ENCODE measurements at places on chromosomes 5 and 9.

- no peak for DNase-seq
Observed at GRCh38 chr5:6496636-6497035, 48.0 kb downstream of the UBE2QL1 start.

DNA sequence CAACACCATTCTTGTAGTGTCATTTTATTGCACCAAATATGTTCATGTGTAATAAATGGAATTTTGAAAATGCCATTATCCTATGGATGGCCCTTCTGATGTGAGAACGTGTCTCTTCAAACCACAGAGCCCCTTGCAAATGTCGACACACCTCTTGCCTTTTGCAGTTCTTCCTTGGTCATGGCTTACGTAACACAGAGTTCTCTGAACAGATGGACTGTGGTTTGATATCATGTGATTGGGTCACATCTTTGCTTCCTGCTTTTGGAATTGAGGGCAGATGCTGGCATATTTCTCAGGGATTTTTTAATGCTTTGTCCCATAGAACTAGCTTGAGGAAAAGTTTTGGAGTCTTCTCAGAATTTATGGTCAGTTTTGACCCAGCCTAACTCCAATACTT is 4.6 kb downstream of the TGFBR1 start:
- DNase-seq = no peak

GRCh38 chr5:56818450-56819037 is 3.2 kb downstream of the MAP3K1 start:
- no peak for DNase-seq

GRCh38 chr5:65244031-65244430 is 237.7 kb downstream of the ADAMTS6 start:
- no peak for DNase-seq

- no peak for DNase-seq
Observed at GRCh38 chr5:81519217-81519905, 125.4 kb upstream of the ACOT12 start.

GRCh38 chr5:80382488-80382887 is 25.4 kb upstream of the ZFYVE16 start:
- DNase-seq = no peak

DNA sequence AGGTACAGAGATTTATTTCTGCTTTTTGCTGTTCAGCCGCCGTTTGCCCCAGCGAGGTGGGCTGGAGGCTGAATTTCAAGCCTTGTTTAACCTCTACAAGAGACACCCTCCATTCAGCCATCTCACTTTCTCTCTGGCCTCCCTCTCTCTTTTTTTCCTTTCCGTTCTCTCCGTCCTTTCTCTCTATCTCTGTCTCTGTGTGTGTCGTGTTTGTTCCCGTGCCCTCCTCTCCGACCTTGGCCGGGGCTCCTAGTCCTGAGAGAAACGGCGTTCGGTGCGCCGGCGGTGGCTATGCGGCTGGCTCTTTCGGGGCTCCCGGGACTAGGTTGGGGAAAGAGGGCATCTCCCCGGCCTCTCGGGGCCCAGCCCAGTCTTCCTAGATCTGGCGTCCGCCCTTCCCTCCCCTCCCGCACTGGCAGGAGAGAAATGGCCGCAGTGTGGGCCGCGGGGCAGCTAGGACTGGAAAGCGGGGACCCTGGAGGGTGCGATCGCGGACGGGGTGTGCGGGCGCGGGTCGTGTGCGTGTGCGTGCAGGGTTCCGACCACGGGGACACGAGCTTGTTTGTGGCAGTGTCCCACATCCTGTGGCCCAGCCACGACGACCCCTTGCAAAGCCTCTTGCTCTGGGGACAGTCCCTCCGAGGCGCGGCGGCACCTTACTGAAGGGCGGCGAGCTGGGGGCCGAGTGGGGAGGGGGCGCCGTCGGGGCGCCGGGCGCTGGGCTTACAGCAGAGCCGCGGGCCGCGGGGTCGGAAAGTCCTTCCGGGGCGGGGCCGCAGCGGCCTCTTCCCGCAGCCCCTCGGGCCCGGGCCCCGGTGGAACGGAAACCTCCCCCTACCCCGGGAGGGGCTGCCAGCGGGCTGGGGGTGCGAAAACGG is 5.7 kb downstream of the LHX2 start:
- no peak for DNase-seq

DNA sequence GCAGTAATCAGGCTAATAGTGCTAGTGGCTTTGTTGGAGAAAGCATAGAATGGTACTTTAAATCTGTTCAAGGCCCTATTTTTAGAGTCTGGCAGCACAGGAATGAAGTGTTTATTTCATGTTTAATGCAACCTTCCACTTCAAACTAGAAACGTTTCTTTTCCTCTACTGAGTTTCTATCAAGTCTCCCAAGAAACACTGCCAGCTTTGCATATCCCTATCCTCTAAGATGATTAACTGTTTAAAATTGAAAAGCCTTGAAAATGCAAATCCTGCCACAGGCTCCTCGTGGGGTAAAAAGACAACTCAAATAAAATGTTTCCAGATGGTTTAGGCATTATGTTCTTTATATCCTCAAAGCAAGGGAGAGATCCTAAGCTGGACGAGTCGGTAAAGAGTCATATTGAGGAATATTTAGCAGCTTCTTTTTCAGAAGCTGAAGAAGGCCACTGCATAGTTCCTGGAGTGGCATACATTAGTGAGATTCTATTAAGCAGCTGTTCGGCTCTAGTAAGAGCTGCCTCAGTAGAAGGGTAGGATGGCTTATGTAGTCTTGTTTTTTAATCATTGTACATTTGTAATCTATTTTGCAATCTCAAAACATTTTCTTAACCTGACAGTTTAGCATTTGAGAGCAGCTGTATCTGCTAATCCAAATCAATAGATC is 251.2 kb downstream of the CHSY3 start:
- no peak for DNase-seq

DNA sequence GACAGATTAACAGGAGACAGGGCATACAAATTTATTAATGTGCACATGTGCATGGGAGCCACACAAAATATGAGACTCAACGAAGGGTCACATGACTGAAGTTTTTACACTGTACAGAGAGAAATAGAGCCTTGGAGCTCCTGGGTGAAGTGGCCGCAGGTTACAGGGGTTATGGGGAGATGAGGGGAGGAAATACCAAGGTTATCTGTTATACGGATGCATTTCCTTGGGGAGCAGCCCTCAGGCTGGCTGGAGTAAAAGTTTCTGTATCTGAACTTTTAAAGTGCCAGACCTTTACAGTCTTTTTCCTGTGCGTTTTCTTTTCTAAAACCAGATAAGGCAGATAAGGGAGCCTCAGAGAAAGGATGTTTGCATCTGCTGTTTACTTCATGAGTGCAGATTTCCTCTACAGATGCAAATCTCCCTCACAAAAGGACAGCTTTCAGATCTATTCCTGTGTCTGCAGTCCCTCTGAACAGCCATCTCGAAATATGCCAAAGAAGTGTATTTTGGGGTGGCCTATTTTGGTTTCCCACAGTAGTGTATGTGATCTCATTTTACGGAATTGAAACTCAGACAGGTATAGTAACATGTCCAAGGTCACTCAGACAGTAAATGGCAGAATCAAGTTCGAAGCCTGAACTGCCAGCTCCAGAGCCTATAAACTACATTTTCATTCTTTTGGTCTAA is 139.3 kb upstream of the FBXL17 start:
- DNase-seq = no peak

DNA sequence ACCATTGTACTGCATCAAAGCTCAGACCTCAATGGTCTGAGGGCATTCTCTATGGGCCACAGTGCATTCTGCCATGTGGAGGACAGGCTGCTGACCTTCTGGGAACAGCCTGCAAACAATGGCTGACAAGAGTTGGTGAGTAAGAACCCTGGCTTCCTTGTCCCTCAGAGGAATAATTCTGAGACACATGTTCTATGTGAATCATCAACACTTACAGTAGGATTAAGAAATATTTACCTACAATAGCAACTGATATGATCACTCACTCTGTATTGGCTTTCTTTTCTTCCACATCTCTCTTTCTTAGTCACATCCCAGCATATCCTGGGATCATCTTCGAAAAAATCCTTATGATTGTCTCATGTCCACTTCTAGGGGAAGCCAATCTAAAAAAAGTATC is 306.5 kb upstream of the ITGA1 start:
- DNase-seq = no peak

- DNase-seq = no peak
Observed at GRCh38 chr5:33281431-33281843, 159.3 kb upstream of the TARS1 start.

GRCh38 chr5:136199408-136199807 is 6.4 kb upstream of the SMIM32 start:
- no peak for DNase-seq

GRCh38 chr9:133700819-133701320 is 37.3 kb downstream of the SARDH start:
- DNase-seq = no peak

- no peak for DNase-seq
Observed at GRCh38 chr5:98341038-98342032, 432.1 kb upstream of the RGMB start.

DNA sequence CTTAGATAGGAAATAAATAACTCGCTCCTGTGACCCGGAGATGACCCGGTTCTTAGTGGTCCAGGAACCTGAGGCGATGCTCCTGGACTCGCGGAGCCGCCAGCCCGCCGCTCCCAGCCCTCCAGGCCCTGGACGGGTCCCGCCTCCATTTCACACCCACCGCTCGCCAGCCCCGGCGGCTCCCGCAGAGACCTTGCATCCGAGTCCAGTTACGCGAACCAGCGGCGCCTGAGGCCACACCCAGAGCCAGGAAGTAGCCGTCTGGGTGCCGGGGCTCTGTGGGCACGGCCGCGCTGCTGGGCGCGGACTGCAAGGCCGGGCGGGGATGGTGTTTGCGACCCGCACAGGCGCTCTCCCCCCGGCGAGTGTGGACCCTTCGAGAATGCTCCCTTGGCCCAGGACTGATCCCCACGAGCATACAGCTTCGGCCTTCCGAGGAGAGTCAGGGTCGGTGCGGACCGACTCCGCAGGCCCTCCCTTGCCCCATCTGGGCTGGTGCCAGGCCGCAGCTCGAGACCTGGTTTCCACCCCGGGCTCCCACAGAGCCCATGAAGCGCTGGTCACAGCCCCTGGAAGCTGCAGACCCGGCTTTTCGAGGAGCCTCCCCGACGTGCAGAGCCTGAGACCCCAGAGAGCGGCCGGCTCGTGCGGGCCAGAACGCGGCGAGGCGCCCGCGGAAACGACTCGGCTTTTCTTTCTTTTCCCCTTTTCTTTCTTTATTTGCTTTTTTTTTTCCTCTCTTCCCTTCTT is 5.2 kb upstream of the BARX1 start:
- no peak for DNase-seq

- no peak for DNase-seq
Observed at GRCh38 chr5:4977416-4978110, 162.6 kb upstream of the ADAMTS16 start.

- DNase-seq = no peak
Observed at GRCh38 chr9:14277244-14277643, 36.7 kb downstream of the NFIB start.

GRCh38 chr9:88835038-88835466 is 156.2 kb upstream of the S1PR3 start:
- DNase-seq = no peak

DNA sequence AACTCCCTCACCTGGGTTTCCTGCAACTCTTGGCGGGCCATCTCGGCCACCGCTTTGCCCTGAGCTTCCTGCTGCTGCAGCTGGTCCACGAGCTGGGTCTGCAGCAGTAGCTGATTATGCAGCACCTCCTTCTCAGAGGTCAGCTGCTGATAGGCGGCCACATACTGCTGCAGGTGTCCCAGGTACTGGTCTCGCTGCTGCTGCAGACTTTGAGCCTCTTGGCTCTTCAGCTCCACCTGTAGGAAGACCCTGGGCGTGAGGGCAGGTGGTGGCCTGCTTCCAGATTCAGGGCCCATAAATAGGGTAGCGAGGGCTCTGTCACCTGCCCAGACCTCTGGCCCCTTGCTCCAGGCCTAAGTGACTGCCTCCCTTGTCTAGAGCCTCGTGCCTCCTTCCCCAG is 16.7 kb downstream of the GOLGA2 start:
- DNase-seq = no peak

GRCh38 chr5:171984748-171985419 is 21.6 kb downstream of the FBXW11 start:
- peak; percentile 16 for DNase-seq

DNA sequence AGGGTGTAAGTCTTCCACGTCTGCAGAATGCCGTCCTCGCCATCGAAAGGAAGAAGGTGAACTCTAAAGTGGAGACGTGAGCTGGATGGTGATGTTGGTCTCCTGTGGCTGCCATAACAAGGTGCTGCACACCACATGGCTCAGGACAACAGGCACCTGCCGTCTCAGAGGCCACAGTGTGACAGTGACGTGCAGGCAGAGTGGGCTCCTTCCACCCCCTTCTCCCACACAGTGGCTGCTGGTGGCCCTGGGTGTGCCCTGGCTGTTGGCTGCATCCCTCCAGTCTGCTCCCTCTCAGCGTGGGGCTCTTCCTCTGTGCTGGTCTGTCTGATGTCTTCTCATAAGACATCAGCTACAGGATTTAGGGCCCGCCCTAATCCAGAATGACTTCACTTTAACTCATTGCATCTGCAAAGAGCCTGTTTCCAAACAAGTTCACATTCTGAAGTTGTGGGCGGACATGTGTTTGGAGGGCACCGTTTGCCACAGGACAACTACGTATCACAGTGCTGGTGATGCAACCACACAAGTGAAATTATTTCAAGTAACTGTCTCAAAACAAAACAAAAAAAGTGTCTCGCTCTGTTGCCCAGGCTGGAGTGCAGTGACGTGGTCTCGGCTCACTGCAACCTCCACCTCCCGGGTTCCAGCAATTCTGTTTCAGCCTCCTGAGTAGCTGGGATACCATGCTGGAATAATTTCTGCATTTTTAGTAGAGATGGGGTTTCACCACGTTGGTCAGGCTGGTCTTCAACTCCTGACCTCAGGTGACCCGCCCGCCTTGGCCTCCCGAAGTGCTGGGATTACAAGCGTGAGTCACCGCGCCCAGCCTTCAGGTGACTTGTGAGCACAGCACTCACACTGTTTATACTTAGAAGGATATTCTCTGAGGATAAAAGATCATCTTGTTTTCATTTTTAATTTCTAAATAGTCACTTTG is 31.2 kb upstream of the CLPTM1L start:
- DNase-seq = no peak

DNA sequence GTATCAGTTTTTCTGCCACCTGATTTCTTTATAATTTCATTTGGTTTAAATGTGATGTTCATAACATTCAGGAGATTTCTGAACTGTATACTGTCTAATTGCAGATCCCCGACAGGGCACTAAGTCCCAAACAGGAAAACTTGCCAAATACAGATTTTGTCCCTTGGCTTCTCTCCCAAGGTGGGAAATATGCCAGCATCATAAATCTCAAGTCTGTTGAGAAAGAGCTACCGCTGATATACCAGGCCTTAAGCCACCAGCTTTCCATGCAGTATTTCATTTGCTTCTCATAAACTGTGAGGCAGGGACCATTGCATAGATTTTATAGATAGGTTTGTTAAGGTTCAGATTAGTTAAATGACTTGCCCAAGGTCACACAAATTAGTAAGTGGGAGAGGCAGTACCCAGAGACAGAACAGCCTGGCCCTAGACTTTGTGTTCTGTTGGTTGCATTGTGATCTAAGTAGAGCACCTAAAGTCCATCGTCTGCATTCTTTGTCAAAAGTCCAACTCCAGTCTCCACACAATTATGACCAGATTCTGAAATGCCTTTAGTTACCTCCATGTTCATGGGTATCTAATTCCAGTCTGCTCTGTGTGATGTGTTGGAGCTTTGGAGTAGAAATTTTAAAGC is 16.2 kb downstream of the GPR21 start:
- DNase-seq = no peak

GRCh38 chr5:111997711-111998110 is 240.7 kb upstream of the NREP start:
- DNase-seq = peak; percentile 74

- DNase-seq = no peak
Observed at GRCh38 chr5:11981986-11982385, 77.7 kb upstream of the CTNND2 start.

- no peak for DNase-seq
Observed at GRCh38 chr9:100160021-100160420, 61.0 kb downstream of the INVS start.

GRCh38 chr9:94029932-94030317 is 54.3 kb upstream of the PTPDC1 start:
- no peak for DNase-seq
